Activated CD4-positive, alpha-beta T cell treated with anti-CD3 and anti-CD28 coated beads, Interleukin-2, Interleukin-6, amounts not matched to agents 100 ng/mL and 50 ng/mL, durations not matched to agents 16 hours and 8 hours (primary cell): ENCODE measurements at places on chromosomes 4 and X.

GRCh38 chrX:14616301-14616700 lies 87.0 kb downstream of the GLRA2 start:
- DNase-seq: no peak

- DNase-seq: no peak
These were observed 168.7 kb downstream of the NR3C2 start for GRCh38 chr4:148273501-148273986.

DNA sequence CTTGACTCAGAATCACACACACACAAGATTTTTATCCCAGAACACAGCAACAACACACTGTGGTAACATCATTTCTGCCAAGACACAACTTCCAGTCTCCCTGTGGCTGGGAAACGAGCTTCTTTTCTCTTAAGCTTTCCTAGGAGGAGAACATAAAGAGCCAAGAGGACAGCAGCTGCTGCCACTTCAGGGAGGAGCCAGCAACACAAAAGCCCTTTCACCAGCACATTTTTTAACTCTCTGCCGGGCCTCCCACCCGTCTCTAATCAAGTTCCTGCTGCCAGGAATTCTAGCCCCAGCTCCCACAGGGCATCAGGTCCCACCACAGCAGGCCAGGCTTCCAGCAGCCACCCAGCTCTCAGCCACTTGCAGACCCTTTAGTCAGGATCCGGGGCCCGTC lies 22.4 kb downstream of the FAT1 start:
- no peak for DNase-seq

- no peak for DNase-seq
These were observed 71.5 kb upstream of the HPRT1 start for GRCh38 chrX:134388161-134389109.

- DNase-seq: no peak
These were observed 76.7 kb upstream of the FAM9C start for GRCh38 chrX:13121020-13121555.

GRCh38 chrX:14039344-14039743 lies 9.7 kb upstream of the GEMIN8 start:
- DNase-seq: peak; percentile 78

GRCh38 chr4:8383016-8383415 lies 57.5 kb downstream of the ACOX3 start:
- DNase-seq: no peak

GRCh38 chr4:68077737-68078136 lies 51.9 kb downstream of the TMPRSS11F start:
- DNase-seq: no peak

DNA sequence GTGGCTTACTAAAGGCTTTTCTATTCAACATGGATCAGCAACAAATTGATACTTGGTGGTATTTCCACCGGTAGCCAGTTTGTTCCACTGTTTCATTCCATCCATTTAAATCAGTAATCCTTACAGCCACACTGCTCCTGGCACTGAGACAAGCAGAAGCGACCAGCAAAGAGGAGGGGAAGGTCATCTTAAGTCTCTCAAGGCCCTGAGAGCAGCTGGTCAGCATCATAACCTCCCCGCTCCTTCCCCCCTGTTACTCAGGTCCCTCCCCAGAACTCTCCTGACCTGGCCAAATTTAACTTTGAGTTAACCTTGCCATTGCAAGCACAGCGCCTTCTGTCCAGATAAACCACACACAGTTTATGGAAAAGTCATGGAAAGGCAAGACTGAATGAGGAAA lies 331.3 kb upstream of the KLF3 start:
- no peak for DNase-seq
